ENCODE measurements at places on chromosomes 4 and X.
A peak's percentile ranks its signal among the peaks of the same experiment; 100 is the strongest.

GRCh38 chrX:47169273-47169672, 24.3 kb downstream of the RBM10 start:
- no peak for DNase-seq

DNA sequence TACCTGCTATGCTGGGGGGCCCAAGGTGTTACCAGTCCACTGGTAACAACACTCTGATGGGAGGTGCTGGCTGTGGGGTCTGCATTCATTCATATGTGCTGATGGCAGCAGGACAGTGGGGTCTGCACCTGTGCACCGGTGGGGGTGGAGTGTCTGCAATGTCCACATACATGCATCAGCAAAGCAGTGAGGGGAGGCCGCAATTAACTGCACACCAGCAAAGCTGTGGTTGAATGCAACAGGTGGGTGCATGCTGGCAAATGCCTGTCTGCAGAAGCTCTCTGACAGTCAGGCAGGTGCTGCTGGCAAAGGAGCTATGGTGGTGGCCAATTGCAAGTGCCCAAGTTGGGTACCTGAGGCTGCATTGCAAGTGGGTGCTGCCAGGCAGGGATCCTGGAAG, 426.5 kb upstream of the FMR1 start:
- DNase-seq, result no peak

DNA sequence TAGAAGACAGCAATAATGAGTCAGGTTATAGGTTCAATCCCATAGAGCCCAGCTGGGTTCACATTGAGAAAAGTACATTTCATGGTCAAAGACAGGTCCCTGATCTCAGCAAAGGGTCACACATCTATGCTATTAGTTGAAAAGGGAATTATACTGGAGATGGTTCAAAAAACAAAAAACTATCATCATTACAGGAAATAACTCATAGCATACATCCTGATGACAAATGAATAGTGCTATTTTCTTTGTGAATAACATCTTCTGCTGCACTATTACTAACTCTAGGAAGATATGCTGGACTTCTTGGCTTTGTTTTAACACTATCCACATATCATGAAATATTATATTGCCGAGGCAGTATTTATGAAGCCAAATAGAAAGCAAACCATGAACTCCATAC, 202.5 kb upstream of the MAB21L2 start:
- DNase-seq, result no peak

DNA sequence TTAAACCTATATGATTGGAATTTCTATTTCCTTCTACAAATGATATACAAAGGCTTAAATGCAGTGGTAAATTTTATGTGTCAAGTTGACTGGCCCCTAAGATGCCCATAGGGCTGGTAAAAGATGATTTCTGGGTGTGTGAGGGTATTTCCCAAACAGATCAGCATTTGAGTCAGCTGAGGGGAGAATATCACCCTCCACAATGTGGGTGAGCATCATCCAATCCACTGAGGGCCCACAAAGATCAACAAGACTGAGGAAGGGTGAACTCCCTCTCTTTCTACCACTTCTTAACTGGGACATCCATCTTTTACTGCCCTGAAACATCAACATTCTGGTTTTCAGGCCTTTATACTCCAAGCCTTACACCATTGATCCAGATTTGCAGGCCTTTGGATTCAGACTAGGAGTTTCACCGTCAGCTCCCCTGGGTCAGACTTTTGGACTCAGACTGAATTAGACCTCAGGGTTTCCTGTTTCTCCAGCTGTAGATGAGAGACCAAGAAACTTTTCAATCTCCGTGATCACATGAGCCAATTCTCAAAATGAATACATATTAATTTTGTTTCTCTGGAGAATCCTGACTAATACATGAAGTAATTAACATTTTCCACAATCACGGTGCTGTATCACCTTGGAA, 1020.7 kb upstream of the SLIT2 start:
- DNase-seq, result no peak

DNA sequence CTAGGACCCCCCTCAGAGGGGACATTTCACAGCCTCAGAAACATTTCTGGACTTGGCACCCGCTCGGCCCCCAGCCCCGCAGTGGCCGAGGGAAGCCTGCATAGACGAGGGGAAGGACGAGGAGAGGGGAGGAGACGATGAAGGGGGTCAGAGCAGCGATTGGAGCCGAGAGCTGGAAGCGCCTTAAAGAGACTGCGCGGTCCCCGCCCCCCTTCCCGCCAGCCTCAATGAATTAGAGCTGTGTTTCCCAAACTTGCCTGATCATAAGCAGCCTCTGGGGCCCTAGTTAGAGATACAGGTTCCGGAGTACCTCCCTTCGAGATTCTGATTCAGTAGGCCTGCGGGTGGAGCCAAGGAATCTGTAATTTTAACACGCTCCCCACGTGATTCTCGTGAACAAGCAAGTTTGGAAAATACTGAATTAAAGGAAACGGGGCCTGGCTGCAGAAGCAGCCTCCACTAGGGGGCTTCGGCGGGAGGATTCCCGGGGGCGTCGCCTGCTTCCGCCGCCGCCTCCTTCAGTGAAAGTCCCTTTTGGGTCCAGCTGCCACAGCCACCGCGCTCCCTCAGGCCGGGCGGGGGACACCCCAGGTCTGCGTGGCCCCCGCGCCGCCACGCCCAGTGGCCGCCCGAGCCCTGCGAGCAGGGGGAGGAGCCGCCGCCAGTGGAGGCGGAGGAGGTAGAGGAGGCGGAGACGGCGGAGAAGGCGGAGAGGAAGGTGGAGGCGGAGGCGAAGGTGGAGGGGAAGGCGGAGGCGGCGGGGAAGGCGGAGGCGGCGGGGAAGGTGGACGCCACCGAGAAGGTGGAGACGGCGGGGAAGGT, at the start of gene USP27X:
TSS of gene USP27X (plus strand) at position 651 of the 822 bp plus-strand sequence. CDS start 824 bp downstream, outside the sequence.
- peak; percentile 94 for DNase-seq

- DNase-seq, result no peak
Observed at GRCh38 chrX:8868906-8869305, 67.7 kb upstream of the FAM9A start.

DNA sequence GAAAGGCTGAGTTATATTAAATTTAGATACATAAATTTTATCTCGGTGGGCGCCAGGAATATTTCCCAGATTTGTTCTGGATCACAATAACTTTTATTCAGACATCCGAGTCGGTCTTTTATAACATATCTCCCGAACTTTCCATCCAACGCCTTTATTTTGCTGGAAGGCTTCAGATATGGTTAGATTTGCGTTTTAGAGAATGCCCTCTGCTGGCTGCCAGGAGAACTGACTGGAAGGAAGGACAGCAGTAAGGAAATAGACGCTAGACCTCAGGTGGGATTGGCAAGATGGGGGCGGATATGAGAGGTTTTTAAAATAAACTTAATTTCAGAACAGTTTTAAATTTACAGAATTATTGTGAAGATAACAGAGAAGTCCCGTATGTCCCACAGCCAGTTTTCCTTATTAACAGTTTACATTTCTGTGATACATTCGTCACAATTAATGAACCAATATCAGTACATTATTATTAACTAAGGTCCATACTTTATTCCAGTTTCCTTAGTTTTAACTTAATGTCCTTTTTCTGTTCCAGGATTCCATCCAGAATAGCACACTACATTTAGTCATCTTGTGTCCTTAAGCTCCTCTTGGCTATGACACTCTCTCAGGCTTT, 4.6 kb upstream of the KANTR start:
- DNase-seq, result peak; percentile 75

DNA sequence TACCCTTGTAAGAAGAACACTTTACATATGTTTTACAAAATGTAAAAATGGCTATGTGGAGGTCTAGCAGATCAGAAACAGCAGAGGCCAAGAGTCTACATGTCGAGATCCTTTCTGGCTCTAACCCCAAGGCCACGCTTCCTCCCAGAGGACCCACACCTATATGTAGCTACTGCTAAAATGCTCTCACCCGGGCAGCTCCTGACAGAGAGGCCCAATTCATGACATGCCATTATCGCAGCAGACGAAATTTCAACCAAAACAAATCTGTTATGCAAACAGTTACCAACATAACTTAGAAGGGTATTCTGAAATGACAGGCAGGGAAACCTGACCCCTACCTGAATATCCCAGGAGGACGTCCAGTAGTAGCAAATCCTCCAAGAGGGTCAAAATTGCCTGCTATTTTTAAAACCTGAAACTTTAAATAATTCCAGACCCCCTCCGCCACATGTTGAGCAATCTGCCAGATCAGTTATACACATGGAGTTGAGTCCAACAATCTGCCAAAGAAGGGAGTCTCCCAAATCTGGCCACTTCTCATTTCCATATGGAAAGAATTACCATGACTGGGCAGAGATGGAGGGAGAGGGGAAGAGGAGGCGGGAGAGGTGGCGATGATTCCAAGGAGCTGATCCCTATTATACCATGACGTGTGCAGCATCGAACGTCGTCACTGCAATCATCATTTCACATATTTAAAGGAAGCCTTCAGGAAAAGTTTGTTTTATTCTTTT, 192.9 kb upstream of the TBL1X start:
- DNase-seq, result no peak

- no peak for DNase-seq
Observed at GRCh38 chr4:6217716-6218381, 17.5 kb upstream of the JAKMIP1 start.

DNA sequence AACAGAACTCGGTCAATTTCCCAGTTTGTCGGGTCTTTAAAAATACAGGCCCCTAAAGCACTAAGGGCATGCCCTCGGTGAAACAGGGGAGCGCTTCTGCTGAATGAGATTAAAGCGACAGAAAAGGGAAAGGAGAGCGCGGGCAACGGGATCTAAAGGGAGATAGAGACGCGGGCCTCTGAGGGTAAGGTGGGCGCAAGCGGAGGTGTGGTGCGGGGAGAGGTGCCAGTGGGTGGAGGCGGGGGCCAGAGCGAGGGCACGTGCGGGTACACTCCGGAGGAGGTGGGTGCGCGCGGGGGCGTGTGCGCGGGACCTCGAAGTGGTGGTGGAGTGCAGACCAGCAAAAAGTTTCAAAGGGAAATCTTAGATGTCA, 787 bp upstream of the TET2 start:
- DNase-seq, result peak; percentile 46

- DNase-seq, result no peak
Observed at GRCh38 chrX:149652232-149652981, 20.8 kb upstream of the TMEM185A start.

GRCh38 chr4:105120626-105121025, 26.1 kb upstream of the TET2 start:
- DNase-seq, result no peak

DNA sequence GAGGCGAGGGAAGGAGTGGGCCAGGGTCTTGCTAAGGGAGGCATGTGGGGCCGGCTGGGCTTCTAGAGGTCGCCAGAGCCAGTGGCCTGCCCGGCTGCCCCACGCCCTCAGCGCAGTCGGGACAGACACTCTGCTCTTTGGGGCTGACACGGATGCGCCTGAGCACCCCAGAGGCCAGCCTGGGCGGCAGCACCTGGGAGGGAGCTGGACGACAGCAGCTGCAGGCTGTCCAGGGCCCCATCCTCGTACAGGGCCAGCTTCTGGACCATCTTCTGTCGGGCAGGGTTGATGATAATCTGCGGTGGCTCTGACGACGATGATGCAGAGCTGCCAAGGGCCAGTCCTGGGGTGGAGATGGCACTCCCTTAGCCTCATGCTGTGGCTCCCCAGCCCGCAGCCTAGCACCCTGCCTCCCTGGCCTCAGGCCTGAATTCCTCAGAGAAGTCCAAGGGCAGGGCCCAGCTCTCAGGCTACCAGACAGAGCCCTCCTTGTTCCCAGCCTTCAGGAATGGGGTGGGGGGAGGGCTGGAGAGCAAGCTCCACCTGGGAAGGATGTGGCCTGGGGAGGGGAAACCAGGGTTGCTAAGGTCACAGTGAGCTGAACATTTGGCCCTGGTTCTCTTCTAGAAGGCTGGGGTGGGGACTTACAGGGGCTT, 7.2 kb downstream of the IRAK1 start:
- no peak for DNase-seq

- DNase-seq, result no peak
Observed at GRCh38 chr4:155667568-155668511, 1.2 kb downstream of the GUCY1A1 start.

DNA sequence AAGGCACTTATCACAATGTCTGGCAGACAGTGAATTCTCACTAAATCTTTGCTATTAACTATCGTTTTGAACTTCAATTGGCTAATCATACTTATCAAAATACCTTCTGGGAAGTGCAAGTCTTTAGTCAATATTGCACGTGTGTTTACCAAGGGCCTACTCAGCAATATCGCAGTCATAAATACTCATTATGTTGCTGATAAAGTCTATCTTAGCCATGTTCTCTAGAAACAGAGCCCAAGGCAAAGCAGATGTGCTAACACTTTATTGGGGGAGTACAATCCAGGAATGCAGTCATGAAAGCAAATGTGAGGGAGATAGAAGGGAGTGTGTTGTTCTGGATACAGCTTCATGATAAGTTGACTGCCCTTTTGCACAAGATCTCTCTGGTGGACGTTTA, 90.5 kb downstream of the FBXO8 start:
- DNase-seq, result no peak

GRCh38 chr4:163976588-163976987, 482.1 kb downstream of the TMA16 start:
- no peak for DNase-seq

DNA sequence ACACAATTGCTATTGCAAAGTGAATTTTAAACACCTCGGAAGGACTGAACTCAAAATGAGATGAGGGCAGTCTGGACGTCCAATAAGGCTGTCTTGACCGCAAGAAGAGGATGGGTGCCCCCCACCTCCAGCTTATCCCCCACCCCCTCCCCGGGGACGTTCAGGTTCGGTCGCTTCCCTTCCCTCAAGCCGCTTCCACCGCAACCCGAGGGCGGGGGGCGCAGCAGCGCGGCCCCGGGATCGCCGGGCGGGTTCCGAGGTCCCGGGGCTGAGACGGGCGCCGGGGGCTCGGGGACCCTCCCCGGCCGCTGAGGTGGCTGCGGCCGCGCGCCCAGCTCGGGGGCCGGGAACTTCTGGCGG, 480 bp downstream of the USP46 start:
- no peak for DNase-seq

DNA sequence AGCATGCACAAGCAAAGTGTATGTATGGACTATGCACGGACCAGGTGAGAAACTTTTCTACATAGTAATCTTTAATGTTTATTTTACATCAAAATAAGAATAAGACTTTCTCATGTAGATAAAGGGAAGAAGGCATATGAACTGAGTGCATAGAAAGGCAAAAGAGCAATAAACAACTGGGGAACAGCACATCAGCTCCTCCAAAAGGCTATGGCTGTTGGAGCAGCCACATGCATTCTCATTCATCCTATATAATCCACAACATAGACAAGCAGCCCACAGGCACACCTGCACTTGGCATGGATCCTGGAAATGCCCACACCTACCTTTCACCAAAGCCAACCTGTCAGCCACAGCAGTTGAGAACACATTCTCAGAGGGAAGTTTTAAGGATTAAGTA, 586.9 kb upstream of the INTU start:
- no peak for DNase-seq

- DNase-seq, result no peak
Observed at GRCh38 chrX:23578079-23578478, 89.2 kb upstream of the PRDX4 start.

DNA sequence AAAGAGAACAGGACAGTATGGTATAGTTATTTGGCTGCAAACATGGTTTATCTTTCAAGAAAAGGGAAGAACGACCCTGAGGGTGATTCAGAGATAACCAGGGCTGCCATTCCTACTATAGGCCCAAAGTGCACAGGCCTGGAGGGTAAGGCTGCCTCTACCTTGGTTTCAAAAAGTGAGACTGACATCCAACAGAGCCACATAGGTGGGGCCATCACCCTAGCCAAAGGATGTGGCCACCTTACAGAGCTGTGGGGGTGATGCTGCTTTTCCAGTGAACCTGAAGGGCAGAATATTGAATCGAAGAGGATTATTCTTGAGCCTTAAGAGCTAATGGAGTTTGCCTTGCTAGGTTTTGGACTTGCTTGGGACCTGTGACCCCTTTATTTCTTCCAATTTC, 15.7 kb downstream of the SH2D1A start:
- no peak for DNase-seq

GRCh38 chr4:89067417-89067816, 10.4 kb upstream of the FAM13A start:
- DNase-seq, result no peak

Data from NCI-H1092 treated with DMSO at 0.1 percent for 48 hours (cell line).